ENCODE measurements at places on chromosomes 5 and 9.

DNA sequence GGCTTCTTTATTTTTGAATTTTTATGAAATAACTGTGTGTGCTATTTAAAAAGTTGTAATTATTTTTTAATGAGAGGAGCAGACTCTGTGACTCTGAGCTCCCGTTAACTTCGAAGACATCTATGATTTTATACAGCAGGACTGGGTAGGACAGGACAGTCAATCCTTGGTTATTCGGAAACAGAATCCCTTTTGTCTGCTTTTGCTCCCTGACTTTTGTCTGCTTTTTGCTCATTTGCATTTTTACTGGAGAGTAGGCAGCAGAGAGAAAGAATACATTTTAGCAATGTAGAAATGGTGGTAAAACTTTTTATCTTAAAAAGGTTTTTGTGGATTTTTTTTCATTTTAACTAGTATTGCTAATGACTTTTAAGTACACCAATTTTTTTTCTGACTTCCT, 303.6 kb downstream of the ARHGAP26 start:
- DNase-seq = no peak

GRCh38 chr9:136310273-136311030, 6.6 kb upstream of the CCDC187 start:
- no peak for DNase-seq

DNA sequence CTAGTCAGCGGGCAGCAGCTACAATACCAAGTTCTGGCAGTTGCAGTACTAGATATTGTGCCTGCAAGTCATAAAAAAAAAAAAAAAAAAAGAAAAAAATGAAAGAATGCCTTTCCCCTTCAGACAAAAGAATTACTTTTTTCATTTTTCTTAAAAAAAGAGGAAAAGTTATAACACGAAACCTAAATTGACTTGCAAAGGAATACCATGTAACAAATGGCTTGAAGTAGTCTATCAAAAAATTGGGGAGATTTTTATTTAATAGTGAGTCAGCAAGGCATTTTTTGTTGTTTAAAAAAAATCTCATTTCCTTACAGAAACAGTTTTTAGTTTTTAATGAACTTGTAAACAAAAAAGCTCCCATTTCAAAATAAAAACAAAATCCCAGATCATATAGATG, 55.6 kb downstream of the CSNK1A1 start:
- DNase-seq = no peak

- no peak for DNase-seq
These were observed 93.6 kb upstream of the TNC start for GRCh38 chr9:115211413-115212124.

GRCh38 chr5:134530301-134531077, 5.0 kb downstream of the JADE2 start:
- no peak for DNase-seq

- no peak for DNase-seq
These were observed 48.5 kb upstream of the NEK6 start for GRCh38 chr9:124209279-124209678.

- no peak for DNase-seq
These were observed 68.8 kb downstream of the ZNF608 start for GRCh38 chr5:124677374-124678351.

GRCh38 chr9:108838017-108838416, 17.8 kb downstream of the ACTL7B start:
- DNase-seq = peak; percentile 16

GRCh38 chr9:70566751-70567150, 152.3 kb upstream of the KLF9 start:
- DNase-seq = no peak

- DNase-seq = peak; percentile 87
These were observed 107.0 kb downstream of the TRIO start for GRCh38 chr5:14250084-14250695.

DNA sequence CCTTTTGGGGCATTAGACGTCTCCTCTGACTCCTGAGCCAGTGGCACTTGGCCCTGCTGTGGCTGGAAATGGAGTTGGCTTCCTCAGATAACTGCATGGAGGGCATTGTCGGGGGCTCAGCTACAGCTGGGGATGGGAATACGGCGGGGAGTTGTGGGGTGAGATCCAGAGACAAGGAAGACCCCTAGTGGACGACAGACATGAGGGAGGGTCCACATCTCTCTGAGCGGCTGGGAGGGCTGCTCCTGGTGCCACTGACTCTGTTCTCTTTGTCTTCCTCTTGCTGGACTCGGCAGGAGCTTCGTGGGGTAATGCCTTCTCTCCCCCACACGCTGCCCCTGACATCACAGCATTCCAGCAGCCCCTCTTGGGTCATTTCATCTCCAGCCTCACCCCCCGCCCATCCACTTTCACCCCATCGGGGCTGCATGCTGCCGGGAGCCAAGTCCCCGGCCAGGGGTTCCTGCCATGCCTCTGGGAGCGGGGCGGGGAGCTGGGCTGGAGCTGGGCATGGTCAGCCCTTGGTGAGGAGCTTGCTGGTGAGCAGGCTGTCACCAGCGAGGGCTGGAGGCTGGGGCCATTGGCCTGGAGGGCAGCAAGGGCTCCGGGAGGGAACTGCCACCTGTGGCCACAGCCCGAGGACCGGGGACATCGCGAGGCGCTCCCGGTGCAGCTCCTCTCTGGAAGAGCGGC, 172.3 kb downstream of the CACNA1B start:
- no peak for DNase-seq

DNA sequence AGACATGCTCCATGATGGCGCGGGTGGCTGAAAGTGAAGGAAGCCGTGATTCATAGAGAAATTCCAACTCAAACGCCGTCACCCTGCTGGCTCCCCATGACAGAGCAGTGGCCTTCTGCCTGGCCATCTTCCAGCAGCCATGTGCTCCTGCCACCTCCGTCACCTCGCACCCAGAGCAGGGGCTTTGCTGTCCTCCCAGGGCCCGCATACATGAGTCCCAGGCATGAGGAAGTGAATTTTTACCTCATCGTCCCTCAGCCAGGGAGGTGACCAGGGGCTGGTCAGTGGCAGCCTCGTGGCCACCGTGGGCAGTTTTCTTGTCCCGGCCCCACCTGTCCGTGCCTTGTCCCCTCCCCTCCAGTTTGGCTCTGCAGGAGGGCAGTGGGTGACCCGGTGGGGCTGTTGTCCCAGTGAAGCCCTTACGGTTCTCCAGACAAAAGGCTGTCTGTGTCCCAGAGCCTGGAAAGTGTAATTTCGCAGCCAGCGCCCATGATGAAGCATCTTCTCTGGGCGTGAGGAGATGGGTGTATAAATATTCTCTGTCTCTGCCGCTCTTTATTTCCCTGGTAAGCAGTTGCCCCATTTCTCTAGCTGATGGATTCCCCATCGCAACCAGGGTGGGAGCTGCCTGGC, 124.0 kb upstream of the LMX1B start:
- DNase-seq = no peak

DNA sequence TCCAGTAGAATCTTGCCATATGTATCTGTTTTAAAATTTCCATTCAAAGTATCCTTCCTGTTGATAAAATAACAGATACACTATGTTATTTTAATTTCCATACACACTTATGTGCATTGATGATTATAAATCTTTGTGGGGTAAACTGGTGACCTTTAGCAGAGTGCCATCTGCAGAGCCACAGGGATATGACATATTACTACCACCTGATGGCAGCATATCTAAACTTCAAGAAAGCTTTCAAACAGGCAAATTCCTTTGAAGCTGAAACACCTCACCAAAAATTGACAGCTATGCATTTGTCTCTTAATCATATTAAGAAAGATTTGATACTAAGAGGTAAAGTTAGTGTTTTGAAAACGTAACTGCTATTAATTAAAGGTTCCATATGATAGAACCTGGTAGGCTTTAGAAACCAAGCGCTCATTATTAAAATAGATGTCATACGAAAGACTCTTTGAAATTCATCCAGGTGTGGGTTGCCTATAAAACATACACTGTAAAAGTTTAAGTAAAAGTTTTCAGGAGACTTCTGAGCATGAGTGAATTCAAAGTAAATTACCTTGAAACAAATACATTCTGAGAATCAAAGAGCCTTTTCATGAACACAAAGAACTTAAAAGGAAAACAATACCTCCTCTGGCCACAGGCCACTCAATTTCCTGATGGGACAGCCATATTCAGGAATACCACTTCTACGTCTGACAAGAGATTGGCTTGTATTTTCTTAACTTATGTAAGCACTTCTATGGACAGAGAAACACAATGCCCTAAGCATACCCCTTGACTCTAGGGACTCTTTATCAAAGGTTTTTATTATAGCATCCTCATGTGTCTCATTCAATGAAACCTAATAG, 93.3 kb downstream of the KIAA0825 start:
- peak; percentile 30 for DNase-seq

DNA sequence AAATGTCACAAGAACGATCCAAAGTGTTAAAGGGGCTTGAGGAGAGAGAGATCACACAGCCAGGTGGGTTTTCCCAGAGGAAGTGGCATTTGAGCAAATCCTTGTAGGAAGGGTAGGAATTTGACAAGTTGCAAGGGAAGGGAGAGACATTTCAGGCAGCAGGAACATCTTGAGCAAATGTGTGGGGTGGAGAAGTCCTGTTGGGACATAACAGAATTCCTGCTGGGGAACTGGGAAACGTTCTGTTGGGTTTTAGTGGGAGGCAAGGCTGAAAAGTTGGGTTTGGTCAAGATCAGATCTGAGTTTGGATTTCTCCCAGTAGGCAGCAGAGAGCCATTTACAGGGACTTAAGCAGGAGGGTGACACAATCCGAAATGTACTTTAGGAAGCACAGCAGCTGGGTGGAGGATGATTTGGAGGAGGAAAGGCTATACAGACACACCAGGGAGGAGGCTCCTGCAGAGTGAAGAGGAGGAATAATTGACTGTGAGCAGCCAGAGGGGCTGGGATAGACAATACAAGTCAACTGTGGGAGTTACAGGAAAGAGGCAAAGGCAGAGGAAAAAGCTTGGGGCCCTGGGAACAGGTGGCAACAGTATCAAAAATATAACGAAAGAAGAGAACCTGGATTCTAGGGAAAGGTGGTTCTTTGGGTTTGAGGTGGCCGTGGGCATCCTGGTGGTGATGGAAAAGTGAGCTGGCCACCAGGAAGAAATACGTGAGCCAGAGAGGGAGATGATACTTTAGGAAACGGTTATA, 3.1 kb upstream of the ZSWIM6 start:
- DNase-seq = no peak

- no peak for DNase-seq
These were observed 40.2 kb upstream of the WWC1 start for GRCh38 chr5:168251259-168251658.

DNA sequence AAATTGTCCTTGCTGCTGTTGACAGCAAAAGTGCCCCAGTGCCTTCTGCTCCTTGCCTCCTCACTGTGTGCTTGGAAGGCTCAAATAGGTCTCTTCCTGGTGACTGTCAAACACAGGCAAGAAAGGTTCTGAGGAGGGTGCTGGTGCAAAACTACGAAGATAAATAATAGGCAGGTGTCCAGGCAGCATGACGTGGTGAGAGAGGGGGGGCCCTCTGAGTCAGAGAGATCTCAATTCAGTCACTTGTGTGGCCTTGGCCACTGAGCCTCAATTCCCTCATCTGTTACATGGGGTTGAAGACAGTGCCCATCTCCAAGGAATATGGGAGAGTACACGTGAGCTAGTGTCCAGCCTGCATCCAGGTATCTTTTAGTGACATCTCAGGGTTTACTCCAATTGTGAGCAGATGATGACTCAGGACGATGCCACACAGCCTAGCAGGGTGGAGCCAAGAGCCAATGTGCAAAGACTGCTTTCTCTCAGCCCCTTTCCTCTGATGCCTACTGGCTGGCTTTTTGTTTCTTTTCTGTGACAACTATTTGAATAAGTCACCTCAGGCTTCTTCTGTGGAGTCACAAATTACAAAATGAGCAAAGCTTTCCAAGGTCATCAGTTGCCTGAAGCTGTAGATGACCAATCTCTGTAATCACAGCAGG, 29.7 kb upstream of the SMIM32 start:
- no peak for DNase-seq

GRCh38 chr9:12185856-12186255, 507.3 kb upstream of the TYRP1 start:
- DNase-seq = no peak

DNA sequence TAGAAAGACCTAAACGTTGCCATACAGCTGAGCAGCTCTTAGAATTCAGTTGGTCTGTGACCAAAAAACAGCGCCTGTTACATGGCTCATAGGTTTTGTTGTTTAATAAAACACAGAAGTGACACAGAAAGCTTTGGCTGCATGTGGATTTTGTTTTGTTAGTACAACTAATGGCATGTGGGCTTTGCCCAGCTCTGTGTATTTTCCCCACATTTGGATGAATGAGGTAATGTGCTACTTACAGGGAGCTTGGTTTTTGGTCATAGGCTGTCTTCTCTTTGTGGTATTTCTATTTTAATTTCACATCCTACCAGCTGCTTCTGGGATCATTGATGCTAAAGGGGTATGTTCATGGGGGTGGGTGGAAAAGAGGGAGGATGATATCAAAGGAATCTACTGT, 37.0 kb upstream of the POU4F3 start:
- DNase-seq = no peak

- DNase-seq = no peak
These were observed 102.2 kb downstream of the PCSK5 start for GRCh38 chr9:75992482-75993206.

GRCh38 chr5:115377468-115378217, 81.2 kb upstream of the CCDC112 start:
- no peak for DNase-seq

- DNase-seq = peak; percentile 88
These were observed 4.2 kb downstream of the SKP2 start for GRCh38 chr5:36156121-36156601.

- no peak for DNase-seq
These were observed 290.7 kb downstream of the PRELID2 start for GRCh38 chr5:145544401-145544800.

DNA sequence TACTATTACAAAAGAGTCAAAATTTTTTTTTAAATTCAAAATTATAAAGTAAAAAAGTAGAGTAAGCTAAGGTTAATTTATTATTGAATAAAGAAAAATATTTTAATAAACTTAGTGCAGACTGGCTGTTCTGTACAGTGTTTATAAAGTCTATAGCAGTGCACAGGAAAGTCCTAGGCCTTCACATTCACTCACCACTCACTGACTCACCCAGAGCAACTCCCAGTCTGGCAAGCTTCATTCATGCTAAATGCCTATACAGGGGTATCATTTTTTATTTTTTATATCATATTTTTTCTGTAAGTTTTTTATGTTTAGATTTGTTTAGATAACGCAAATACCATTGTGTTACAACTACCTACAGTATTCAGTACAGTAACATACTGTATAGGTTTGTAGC, 700.7 kb upstream of the GRAMD2B start:
- no peak for DNase-seq

- no peak for DNase-seq
These were observed 129.6 kb downstream of the TLE1 start for GRCh38 chr9:81559709-81560108.

DNA sequence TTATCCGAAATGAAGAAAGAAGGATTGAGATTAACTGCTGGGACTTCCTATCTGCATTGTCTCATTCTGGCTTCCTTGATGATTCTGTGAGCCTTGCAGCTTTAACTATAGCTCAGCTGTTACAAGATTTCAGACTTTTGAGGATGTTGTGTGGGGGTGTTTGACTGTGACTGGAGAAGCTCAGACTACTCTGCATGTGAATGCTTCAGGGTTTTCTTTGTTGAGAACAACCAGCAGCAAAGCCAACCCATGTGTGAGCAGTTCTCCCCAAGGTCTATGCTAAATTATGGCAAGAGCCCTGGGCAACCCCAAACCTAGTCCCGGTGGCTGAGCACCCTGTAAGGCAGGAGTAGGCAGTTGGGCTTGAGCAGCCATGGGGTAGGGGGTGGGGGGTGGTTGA, 8.4 kb upstream of the SCAI start:
- DNase-seq = no peak

Measured in Caco-2 (cell line).